ENCODE measurements at places on chromosomes 3 and 15.

DNA sequence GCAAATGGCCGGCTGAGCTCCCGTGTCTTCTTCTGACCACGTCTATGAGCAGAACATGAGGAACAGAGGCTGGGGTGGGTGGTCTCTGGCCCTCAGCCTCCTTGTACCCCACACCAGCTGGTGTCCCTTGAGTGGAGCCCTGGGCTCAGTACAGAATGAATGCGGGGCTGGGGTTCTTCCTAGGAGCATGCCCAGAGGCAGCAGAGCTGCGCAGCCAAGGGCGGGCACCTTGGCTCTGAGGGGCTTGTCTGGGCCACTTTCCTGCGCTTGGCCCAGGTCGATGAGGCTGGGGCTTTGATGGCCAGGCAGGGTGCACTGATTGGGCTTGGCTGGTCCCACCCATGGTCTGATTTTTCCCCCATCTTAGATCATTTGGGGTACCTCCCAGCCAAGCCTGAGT is 6.4 kb downstream of the SCN5A start:
- DNase-seq, result peak; percentile 19

DNA sequence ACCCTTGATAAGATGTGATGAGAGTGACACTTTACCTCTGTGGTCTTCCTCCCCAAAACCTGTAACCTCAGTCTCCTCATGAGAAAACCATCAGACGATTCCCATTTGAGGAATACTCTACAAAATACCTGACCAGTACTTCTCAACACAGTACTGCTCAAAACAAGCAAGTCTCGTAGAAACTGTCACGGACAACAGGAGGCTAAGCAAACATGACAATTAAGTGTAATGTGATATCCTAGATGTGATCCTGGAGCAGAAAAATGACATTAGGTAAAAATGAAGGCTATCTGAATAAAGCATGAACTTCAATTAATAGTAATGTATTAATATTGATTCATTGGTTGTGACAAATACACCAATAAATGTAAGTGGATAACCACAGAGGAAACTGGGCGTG is 113.6 kb downstream of the CACNA2D3 start:
- DNase-seq, result no peak

GRCh38 chr15:93557696-93558095 is 468.7 kb upstream of the RGMA start:
- DNase-seq, result no peak

- DNase-seq, result no peak
These were observed 14.9 kb downstream of the NAALADL2 start for GRCh38 chr3:174873832-174874657.

- DNase-seq, result no peak
These were observed 19.1 kb downstream of the LRRC2 start for GRCh38 chr3:46546896-46547440.

GRCh38 chr15:62449638-62450037 is 284.6 kb upstream of the C2CD4B start:
- no peak for DNase-seq

- DNase-seq, result no peak
These were observed 8.4 kb downstream of the STT3B start for GRCh38 chr3:31541089-31541488.

- no peak for DNase-seq
These were observed 5.8 kb upstream of the ZNF770 start for GRCh38 chr15:34993877-34994276.

DNA sequence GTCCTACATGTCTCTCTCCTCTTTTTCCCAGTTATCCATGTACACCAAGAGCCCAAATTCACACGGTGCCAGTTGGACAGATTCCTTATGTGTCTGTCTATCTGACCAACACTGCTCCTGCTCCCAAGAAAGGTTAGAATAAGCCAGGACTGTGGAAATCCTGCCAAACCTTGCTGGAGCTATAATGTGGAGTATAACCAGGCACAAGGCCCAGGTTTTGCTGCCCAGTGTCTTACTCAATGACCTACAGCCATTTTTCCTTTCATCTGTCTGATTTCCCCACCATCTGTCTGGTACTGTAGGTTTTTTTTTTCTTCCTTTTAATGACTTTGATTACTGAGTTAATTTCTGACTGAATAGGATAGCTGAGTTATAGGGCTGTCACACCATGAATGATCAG is 26.5 kb upstream of the MINDY4B start:
- DNase-seq, result no peak
